ENCODE measurements at places on chromosomes 2 and 18. TPM values are rescaled to one million over a fixed set of nuclear protein-coding genes. Genes with fewer than 3 reads are reported as not detected.

DNA sequence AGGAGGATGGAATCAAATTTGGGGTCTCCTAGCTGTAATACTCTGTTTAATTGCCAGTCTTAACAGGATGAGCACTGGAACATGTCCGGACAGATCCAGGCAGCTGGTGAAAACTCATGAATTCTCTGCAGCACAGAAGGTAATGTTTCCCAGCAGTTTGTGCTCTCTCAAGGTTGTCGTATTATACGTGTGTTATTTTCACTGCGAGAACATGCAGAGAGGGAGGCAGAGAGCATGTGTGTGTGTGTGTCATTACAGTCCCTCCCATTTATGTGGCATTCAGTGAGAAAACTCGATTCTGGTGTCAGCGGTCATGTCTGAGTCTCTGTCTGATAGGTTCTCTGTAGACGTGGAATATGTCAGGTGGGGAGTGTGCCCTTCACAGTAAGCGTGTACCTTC lies 150.2 kb upstream of the POU3F3 start:
- no peak for DNase-seq

Gene ANKRD53
- polyA plus RNA-seq = 1.4 TPM

- no peak for DNase-seq
Measured at GRCh38 chr2:160388464-160389263, 104.9 kb downstream of the RBMS1 start.

Gene CCDC141
- 0.09 TPM for polyA plus RNA-seq

- no peak for DNase-seq
Measured at GRCh38 chr18:67475673-67476072, 40.8 kb downstream of the DSEL start.

DNA sequence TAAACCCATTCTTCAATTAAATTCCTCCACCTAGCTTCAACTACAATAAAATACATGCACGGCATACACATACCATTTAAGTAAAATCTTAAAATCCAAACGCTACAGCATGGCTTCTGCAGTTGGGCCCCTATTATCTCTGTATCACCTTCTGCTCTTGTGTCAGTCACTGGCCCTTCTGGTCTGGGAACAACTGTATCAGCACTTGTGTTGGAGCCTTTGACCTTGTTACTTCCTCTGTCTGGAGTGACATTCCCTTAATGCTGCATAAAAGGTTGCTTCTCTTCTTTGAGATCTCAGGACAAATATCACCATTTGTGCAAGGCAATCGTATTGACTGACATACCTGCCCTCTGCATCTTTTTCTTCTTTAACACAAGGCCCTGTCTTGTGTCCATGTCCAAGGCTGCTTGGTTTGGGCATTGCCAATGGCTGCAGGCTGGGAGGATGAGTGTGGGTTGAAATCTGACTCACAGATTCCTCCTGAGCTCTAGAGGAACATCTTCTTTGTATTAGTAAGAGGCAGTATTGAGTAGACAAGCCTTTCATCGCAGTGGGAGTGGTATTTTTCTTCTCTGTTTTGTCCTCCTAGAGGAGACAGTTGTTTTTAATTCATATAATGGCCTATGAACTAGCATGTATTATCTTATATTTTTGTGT lies 267.8 kb upstream of the TRIB2 start:
- DNase-seq = no peak

- DNase-seq = no peak
Measured at GRCh38 chr2:96687711-96688640, 45.4 kb downstream of the FER1L5 start.
